KG1 (cell line): ENCODE measurements at places on chromosomes 4 and X.

DNA sequence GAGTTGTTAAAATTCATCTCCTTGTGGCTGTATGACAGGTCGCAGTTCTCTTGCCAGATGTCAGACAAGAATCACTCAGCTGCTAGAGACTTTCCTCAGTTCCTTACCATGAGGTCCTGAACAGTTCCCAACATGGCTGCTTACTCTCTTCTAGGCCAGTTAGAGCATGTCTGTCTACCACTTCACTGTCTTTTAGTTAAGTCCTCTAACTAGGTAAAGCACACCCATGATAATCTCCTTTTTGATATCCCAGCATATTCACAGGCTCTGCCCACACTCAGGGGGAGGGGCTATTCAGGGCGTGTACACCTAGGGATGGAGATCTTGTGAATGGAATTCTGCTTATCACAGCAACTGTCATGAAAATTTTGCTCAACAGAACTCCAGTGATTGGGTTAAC lies 190.1 kb downstream of the ADAMTS3 start:
- no peak for DNase-seq

DNA sequence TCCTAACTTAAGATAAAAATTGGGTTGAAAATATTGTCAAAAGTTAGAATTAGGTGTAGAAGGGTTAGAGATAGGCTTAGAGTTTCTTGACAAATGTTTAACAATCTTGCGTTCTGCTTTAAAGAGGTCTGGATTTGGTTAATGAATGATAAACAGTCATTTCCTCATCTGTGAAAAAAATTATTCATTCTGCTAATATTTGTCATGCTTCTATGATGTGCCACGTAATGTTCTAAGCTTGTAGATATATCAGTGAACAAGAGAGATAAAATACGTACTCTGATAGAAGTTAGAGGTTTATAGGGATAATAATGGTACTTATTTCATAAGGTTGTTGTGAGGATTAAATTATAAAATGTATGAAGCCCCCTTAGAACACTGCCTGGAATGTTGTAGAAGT lies 443.0 kb upstream of the GALNT7 start:
- DNase-seq = no peak

DNA sequence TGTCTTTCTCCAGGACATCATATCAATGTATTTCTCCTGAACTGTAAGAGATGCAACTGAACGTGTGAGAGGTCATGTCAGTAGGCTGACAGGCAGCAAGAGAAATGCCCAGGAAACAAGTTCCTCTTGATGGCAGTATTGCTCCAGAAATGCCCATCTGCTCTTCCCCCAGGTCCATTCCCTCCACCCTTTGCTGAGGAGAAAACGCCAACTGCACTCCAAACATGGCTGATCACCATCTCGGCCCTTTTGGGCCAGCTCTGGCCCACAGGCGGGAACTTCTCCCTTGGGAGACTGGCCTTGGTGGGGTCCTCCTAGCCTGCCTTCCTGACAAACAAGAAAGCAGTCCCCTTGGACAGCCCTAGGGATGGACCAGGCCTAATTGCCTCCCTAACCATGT lies 276.5 kb upstream of the AGTR2 start:
- no peak for DNase-seq

- DNase-seq = no peak
Measured at GRCh38 chr4:183129675-183130074, 30.6 kb downstream of the WWC2 start.

- no peak for DNase-seq
Measured at GRCh38 chrX:34585561-34585960, 71.5 kb downstream of the TMEM47 start.

DNA sequence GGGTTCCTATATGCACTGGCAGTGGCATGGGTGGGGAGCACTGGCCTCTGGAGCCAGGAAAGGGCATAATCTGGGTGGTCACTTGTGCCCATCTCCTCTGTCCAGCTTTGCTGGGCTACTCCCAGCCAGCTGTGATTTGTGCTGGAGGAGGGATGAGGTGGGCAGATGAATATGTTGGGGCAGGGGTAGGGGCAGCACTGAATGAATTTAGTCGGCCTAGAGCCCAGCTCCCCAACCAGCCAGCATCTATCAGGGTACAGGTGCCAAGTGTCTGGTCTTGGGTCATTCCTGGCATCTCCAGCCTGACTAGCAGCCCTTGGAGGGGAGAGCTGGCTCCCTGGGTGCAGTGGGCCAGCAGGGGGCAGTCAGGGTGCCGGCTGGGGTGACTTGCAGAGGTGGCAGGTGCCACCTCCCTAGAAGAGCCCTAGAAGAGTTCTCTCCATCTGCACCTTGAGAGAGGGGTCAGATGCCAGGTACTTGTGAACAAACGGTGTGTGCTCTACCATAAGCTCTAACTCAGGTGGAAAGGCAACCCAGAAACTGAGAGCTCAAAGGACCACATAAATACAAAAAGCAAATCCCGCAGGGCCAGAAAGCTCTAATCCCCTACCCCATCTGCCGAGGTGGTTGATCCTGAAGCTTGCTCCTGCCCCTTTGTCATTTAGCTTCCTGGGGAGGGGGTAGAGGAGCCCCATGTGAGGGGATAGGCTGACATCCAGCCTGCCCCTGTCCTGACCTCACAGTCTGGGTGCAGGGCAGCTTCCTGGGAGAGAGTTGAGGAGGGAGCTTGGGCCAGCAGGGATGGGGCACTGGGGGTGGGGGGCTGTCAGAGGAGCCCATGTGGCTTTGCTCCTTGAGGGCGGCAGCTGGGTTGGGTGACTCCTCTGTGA lies 2.2 kb downstream of the SORCS2 start:
- DNase-seq = no peak

- DNase-seq = no peak
Measured at GRCh38 chr4:25694466-25694865, 38.8 kb downstream of the SLC34A2 start.

DNA sequence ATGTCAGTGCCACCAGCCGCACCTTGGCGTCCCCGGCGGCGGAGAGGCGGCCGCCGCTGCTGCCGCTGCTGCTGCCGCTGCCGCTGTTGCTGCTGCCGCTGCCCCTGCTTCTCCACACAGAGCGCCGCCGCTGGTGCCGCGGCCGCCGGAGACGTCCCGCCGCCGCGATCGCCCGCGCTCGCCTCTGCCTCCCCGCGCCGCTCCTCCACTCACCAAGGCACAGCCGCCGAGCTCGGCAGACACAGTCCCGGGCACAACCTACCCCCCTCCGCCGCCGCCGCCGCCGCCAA lies at the start of gene PPP3CA:
Gene PPP3CA, minus strand, starts transcription at position 260 of the 290 bp plus-strand sequence.
- DNase-seq = no peak
